ENCODE measurements at places on chromosomes 6 and 20.

DNA sequence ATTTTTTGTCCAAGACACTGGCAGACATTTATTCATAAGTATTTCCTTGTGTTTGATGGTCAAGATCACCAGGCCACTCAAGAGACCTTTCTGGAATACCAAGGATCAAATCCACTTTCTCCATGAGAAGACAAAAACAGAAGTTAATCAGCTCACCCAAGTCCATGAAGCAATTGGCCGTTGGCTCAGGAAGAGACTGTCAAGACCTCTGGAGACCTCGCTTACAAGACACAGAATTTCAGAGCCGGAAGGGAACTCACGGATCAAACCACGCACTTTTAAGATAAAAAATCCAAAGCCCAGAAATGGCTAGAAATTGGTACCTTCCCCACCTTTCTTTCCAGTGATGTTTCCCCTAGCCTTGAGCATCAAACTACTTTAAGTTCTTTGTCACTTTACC, 3.3 kb downstream of the TRERF1 start:
- H3K27ac ChIP-seq, result no peak overlapping the region
- no peak overlapping the region for H3K4me3 ChIP-seq
- peaks cover 10% of the 10 kb centered on the region for H3K4me1 ChIP-seq
- no peak for DNase-seq
- H3K27me3 ChIP-seq, result no peaks in the 10 kb centered on the region

DNA sequence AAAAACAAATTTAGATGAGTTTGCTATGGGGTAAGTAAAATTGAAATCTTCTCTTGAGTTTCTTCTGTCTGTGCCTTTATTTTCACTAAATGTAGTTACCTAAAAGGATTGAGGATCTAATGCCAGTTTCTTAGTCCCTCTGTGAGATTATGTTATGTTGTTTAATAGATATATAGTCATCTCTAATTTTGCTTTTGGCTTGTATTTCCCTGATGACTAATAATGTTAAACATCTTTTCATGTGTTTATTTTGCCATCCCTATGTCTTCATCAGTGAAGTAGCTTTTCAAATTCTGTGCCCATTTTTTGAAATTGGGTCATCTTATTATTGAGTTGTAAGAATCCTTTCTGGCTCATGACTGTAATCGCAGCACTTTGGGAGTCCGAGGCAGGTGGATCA, 13.7 kb downstream of the QRSL1 start:
- no peaks in the 10 kb centered on the region for H3K27me3 ChIP-seq
- H3K4me3 ChIP-seq, result no peak overlapping the region
- H3K4me1 ChIP-seq, result no peaks in the 10 kb centered on the region
- no peak for DNase-seq
- peaks cover 45% of the 10 kb centered on the region for H3K36me3 ChIP-seq

- no peaks in the 10 kb centered on the region for H3K36me3 ChIP-seq
- H3K4me3 ChIP-seq, result no peak overlapping the region
- H3K27ac ChIP-seq, result no peak overlapping the region
- H3K27me3 ChIP-seq, result no peaks in the 10 kb centered on the region
- DNase-seq, result no peak
- no peaks in the 10 kb centered on the region for H3K4me1 ChIP-seq
Measured at GRCh38 chr20:9185511-9185910, 116.6 kb downstream of the PLCB4 start.

GRCh38 chr6:17851001-17851719, 136.3 kb downstream of the KIF13A start:
- H3K27ac ChIP-seq, result peak overlapping the region; percentile 45
- no peaks in the 10 kb centered on the region for H3K27me3 ChIP-seq
- H3K36me3 ChIP-seq, result peaks cover 41% of the 10 kb centered on the region
- no peak overlapping the region for H3K4me3 ChIP-seq
- peaks cover 13% of the 10 kb centered on the region for H3K4me1 ChIP-seq

GRCh38 chr6:108235127-108235526, 25.7 kb downstream of the SNX3 start:
- no peaks in the 10 kb centered on the region for H3K27me3 ChIP-seq
- no peak overlapping the region for H3K4me3 ChIP-seq
- H3K27ac ChIP-seq, result no peak overlapping the region
- H3K36me3 ChIP-seq, result no peaks in the 10 kb centered on the region

GRCh38 chr6:11042025-11042749, 1.9 kb downstream of the ELOVL2 start:
- H3K4me1 ChIP-seq, result no peaks in the 10 kb centered on the region
- no peaks in the 10 kb centered on the region for H3K27me3 ChIP-seq
- H3K36me3 ChIP-seq, result no peaks in the 10 kb centered on the region
- H3K27ac ChIP-seq, result no peak overlapping the region
- no peak for DNase-seq
- H3K4me3 ChIP-seq, result no peak overlapping the region

GRCh38 chr6:69918813-69919475, 52.6 kb downstream of the COL19A1 start:
- DNase-seq, result no peak
- no peak overlapping the region for H3K27ac ChIP-seq
- no peak overlapping the region for H3K4me3 ChIP-seq
- no peaks in the 10 kb centered on the region for H3K36me3 ChIP-seq

GRCh38 chr6:101806241-101806640, 412.7 kb downstream of the GRIK2 start:
- H3K27ac ChIP-seq, result no peak overlapping the region
- H3K36me3 ChIP-seq, result no peaks in the 10 kb centered on the region
- no peak overlapping the region for H3K4me3 ChIP-seq
- no peak for DNase-seq

GRCh38 chr6:119542037-119542436, 192.5 kb upstream of the MAN1A1 start:
- no peaks in the 10 kb centered on the region for H3K36me3 ChIP-seq
- DNase-seq, result no peak
- no peak overlapping the region for H3K27ac ChIP-seq
- H3K27me3 ChIP-seq, result no peaks in the 10 kb centered on the region

GRCh38 chr6:166970776-166971175, 14.4 kb upstream of the RNASET2 start:
- H3K27me3 ChIP-seq, result no peaks in the 10 kb centered on the region
- no peak for DNase-seq
- H3K4me1 ChIP-seq, result no peaks in the 10 kb centered on the region
- no peak overlapping the region for H3K4me3 ChIP-seq

- DNase-seq, result no peak
- no peak overlapping the region for H3K27ac ChIP-seq
- H3K27me3 ChIP-seq, result no peaks in the 10 kb centered on the region
- no peaks in the 10 kb centered on the region for H3K36me3 ChIP-seq
Measured at GRCh38 chr6:48315051-48315719, 204.2 kb upstream of the PTCHD4 start.

GRCh38 chr6:75135450-75135849, 70.4 kb downstream of the COL12A1 start:
- H3K36me3 ChIP-seq, result peaks cover 28% of the 10 kb centered on the region

- H3K4me3 ChIP-seq, result no peak overlapping the region
- no peaks in the 10 kb centered on the region for H3K36me3 ChIP-seq
- H3K4me1 ChIP-seq, result no peaks in the 10 kb centered on the region
- no peak overlapping the region for H3K27ac ChIP-seq
- no peaks in the 10 kb centered on the region for H3K27me3 ChIP-seq
Measured at GRCh38 chr6:25263657-25264056, 15.5 kb upstream of the CARMIL1 start.

DNA sequence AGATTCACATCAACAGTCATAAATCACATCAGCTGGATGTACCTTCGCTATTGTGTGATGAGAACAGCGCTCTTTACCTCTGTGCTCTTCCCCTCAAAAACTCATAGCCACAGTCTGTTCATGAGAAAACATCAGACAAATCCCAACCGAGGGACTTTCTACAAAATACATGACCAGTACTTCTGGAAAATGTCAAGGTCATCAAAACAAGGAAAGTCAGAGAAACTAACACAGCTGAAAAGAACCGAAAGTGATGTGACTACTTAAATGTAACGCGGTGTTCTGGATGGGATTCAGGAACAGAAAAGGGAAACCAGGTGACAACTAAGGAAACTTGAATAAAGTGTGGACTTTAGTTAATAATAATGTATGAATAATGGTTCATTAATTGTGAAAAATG, 112.0 kb upstream of the CBLN4 start:
- no peaks in the 10 kb centered on the region for H3K27me3 ChIP-seq
- no peaks in the 10 kb centered on the region for H3K36me3 ChIP-seq
- DNase-seq, result no peak

DNA sequence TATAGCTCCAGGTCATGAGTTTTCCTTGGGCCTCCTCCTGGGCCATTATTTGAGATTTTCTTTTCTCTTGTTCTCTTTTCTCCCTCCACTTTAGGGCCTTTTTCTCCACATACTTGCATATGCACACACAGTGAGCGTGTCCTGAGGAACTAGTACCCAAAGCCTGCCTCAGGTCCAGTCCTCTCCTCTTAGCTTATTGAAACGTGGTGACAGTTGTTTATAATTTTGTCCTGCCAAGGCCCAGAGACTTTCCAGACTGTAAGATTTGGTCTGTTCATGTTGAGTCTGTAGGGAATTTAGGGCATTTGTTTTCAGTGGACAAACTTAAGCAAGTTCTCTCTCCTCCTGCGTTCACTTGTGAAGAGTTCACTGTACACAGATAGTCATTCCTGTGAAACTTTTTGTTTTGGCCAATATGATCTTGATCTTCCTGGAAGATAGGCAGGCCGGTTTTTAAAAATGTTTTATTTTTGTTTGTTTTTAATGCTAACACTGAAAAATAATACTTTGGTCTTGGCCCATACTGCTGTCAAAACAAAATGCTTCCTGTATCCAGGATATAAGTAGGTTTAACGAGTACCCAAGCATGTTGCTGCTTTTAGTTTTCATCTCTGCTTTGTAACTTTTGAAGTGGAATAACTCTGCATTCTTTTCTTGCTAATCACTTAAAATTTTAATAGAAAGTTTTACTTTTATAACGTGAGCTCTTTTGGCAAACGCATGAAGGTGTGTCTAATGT, 20.7 kb downstream of the LRRC1 start:
- no peak for DNase-seq
- H3K36me3 ChIP-seq, result no peaks in the 10 kb centered on the region
- H3K27ac ChIP-seq, result peak overlapping the region; percentile 49

GRCh38 chr6:134005800-134006199, 46.6 kb downstream of the SLC2A12 start:
- no peak overlapping the region for H3K27ac ChIP-seq
- no peaks in the 10 kb centered on the region for H3K27me3 ChIP-seq
- H3K4me1 ChIP-seq, result no peaks in the 10 kb centered on the region
- no peaks in the 10 kb centered on the region for H3K36me3 ChIP-seq
- no peak for DNase-seq

DNA sequence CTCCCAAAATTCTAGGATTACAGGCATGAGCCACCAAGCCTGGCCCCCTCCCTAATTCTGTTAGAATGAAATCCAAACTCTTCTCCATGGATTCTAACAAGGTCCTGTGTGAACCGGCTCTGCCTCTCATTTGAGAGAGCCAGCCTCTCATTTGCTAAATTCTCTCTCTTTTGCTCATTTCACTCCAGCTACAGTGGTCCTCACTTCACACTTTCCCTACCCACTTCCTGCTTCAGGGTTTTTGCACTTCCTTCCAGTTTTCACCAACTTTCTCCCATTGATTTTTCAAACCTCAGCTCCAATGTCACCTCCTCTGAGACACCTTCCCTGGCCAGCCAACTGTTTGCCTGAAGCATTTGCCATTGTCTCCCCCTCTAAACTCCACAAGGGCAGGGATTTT, 5.1 kb downstream of the COX4I2 start:
- H3K36me3 ChIP-seq, result no peaks in the 10 kb centered on the region
- DNase-seq, result no peak
- no peaks in the 10 kb centered on the region for H3K27me3 ChIP-seq
- H3K27ac ChIP-seq, result no peak overlapping the region
- H3K4me1 ChIP-seq, result no peaks in the 10 kb centered on the region

DNA sequence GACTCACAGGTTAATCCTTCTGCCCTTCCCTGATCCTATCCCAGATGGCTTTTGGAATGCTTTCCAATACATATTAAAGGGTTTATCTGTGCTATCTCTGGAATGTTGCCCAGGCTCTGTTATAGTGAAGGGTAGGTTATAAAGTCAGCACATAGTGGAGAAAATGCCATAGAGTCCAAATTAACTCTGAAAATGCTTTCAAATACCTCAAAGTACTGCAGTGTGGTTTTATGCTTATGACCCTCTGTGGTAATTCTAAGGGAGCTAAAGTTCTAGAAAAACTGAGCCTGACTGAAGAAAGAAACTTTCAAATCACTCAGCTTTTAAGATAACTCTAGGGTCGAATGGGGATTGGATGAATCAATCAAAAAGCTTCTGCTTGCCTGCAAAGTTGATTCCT, 159.8 kb downstream of the PLCB1 start:
- no peaks in the 10 kb centered on the region for H3K36me3 ChIP-seq
- no peak for DNase-seq
- H3K27ac ChIP-seq, result no peak overlapping the region
- H3K27me3 ChIP-seq, result no peaks in the 10 kb centered on the region

DNA sequence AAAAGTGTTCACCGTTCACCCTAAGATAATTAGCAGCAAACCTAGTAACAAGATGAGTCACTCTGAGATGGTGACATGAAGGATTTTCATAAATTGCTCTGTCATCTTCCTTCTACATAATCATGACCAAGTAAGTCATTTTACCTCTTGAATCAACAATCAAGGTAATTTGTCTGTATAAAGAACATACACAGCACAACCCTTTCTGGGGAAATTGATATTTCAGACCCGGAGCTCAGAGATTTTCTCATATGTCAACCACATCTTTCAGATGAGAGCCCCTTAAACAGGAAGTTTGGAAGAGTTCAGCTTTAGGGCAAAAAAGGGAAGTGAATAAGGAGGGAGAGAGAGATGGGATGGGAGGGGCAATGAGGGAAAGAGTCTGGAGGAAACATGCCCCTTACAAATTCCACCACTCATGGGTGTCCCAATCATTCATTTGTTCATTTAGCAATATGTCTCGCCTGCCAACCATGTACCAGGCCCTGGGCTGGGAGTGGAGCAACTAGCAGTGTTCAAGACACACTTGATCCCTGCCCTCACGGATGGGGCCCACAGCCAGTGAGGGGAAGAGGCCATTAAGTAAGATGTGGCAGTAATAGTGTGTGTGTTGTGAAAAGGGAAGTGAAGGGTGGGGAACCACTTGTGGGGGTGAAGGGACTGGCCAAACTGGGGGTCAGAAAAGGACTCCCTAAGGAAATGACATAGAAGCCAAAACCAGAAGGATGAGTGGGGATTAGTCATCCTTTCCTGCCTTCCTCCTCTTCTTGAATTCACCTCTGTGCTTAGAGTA, 190.9 kb downstream of the MAFB start:
- H3K27me3 ChIP-seq, result no peaks in the 10 kb centered on the region
- no peaks in the 10 kb centered on the region for H3K36me3 ChIP-seq
- peak; percentile 76 for DNase-seq
- H3K4me1 ChIP-seq, result no peaks in the 10 kb centered on the region
- no peak overlapping the region for H3K4me3 ChIP-seq
- no peak overlapping the region for H3K27ac ChIP-seq

GRCh38 chr6:111579816-111580215, 25.9 kb downstream of the TRAF3IP2 start:
- H3K36me3 ChIP-seq, result no peaks in the 10 kb centered on the region
- H3K4me1 ChIP-seq, result peaks cover 31% of the 10 kb centered on the region
- peak overlapping the region; percentile 58 for H3K27ac ChIP-seq
- DNase-seq, result no peak

All from tibial artery (tissue), 4 donors.